ENCODE measurements at places on chromosomes 7 and 10.

GRCh38 chr10:66222462-66223046 is 703.3 kb upstream of the LRRTM3 start:
- DNase-seq: no peak

DNA sequence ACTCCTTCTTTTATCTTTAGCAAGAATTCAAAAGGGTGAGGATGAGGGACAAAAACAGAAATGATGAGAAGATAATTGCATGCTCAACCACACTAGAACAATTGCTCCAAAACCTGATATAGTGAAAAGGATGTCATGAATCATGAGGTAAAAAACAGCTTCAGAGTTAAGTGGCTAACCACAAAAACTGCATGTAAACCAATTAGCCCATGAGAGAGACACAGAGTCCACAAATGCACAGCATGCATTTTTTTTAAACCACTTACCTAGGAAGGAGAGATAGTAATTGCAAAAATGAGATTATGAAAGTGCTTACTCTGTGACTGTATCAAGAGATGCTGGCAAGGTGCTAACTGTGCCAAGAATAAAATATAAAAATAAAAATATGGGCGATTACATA is 132.9 kb downstream of the MBL2 start:
- DNase-seq: no peak

GRCh38 chr7:28151965-28152364 is 28.6 kb downstream of the JAZF1 start:
- no peak for DNase-seq

- no peak for DNase-seq
Measured at GRCh38 chr7:548401-548800, 28.8 kb upstream of the PDGFA start.

DNA sequence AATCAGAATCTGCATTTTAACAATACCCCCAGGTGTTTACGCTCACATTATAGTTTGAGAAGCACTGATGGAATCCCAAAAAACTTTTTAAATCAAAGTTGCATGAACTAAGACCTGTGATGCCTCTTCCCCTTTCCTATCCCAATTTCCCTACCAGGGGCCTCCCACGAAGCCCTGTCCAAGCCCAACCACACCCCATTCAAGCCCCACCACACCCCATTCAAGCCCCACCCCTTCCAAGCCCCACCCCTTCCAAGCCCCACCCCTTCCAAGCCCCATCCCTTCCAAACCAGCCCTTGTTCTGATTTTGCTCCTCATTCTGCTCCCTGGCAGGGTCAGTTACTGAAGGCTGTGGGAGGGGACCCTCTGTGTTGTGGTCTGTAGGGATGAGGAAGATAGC is 9.8 kb upstream of the AQP1 start:
- DNase-seq: no peak

GRCh38 chr10:94383530-94383929 is 18.8 kb upstream of the TBC1D12 start:
- no peak for DNase-seq

DNA sequence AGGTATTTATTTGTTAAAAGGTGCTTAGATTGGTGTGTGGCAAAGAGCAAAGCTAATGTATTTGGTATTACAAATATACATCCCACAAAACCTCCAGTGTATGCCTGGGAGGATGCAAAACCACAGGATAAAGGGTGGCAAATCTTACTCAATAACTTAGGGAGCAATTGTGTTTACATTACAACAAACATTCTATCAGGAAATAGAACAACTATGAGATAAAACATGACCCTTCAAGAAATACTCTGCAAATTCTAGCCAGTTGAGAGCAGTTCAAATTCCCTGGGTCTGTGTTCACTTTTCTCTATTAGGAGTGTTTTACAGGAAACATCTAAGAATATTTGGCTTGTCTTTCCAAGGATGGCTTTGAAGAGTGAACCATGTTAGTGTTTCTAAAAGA is 64.9 kb downstream of the CUL1 start:
- no peak for DNase-seq

GRCh38 chr7:81298951-81299666 is 380.3 kb upstream of the SEMA3C start:
- no peak for DNase-seq

GRCh38 chr10:42859256-42859655 is 76.7 kb downstream of the BMS1 start:
- DNase-seq: no peak

DNA sequence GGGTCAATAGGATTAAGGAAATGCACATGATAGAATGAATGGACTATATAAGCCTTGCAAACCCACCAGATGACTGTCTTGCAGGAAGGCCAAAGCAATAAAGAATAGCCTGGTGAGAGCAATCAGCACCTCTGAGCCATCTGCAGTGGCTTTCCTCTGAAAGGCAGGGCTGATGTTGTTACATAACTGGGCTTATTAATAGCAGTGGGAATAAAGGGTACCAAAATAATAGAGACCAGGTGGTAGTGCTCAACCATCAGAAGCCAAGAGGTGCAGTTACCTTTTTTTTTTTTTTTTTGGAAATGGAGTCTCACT is 16.8 kb upstream of the VPS26A start:
- DNase-seq: no peak

- no peak for DNase-seq
Measured at GRCh38 chr10:59779756-59780533, 26.7 kb upstream of the MRLN start.

- no peak for DNase-seq
Measured at GRCh38 chr10:69477968-69478597, 26.8 kb downstream of the TSPAN15 start.

- DNase-seq: no peak
Measured at GRCh38 chr10:124626759-124627380, 117.3 kb downstream of the FAM53B start.

DNA sequence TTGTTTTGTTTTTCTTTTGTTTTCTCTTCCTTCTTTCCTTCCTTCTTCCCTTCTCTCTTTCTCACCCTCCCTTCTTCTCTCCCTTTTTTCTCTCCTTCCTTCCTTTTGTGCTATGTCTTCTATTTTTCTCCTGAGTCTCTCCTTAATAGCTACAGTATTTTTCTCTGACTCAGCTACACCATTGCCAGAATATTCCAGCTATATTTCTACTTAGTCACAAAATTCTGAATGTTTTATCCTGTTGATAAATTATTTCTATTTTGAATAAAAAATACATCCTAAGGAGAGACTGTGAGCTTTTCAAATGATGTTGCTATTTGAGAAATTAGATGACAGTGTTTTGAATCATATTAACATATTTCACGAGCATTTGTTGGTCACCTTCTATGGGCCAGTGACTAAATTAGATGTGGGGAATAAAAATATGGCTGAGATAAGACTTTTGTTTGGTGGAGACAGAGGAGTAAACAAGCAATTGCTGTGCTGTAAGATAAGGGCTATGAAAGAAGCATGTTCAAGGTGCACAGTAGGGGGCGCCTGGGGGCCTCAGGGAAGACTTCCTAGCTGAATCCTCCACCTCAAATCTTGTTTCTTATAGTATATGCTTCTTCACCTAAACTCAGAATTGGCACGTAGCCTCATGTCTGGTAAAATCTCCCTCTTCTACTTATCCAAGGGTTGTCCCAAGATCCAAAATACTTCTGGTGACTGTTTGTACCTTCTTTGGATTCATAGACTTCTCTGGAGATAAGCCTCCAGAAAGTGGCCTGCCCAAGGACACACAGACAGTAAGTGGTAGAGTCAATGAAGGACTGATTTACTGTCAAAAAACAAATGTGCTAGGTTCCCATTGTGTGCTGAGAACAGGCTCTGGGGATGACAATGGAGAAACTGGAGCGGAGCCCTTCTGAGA is 115.5 kb upstream of the CREB5 start:
- no peak for DNase-seq

DNA sequence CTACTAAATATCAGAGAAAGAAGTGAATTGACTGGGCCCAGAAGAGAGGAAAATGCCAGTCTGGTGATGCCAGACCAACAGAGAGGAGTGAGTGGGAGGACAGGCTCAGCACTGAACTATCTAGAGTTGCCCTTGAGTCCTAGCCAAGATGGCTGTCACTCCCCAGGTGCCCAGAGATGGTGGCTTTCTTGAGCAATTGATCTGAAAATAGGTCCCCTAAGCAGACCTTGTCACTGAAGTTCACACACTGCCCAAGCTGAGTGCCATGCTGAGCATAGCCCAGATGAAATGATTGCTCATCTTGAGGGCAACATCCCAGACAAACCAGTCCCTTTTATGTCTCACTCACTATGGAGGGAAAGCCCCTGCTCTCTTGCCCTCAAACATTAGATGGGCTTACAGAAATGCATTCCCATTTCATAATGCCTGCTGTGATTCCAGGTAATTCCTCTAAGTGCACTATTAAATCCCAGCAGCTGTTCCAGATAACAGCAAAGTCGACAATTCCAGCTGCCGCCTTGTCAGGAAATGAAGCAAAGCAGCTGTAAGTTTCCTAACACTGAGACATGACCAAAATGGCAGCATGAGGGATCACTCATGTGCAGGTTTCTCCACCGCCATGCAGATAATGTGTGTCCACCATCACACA is 329.4 kb downstream of the KCNMA1 start:
- DNase-seq: no peak

GRCh38 chr10:61627266-61627665 is 35.5 kb upstream of the CABCOCO1 start:
- DNase-seq: no peak

DNA sequence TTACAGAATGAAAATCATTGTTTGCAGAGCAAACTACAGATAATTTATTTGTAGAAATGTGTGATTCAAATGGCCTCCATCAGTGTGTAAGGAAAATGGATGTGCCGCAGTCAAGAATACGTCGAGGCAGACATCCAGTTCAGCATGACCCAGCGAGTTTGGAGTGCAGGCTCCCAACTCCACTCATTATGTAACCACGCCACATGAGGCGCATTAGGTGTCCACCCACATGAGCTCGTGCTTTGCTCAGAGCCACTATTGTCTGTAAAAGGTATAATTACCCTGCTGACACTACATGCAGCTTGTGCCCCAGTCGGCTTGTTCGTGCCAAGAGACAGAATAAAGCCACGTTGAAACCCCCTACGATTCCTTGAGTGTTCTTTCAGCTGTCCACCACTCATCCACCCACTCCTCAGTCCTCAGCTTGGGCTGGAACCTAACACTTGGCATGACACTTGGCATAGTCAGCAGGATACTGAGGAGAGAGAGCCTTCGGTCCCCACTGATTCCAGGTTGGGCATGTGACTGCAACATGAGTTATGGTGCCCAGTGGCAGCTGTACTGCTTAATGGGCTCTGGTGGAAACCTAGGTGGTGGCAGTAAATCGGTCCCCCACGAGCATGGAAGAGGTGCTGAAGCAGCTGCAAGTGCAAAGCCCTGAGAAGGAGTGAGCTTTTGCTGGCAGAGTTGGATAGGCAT is 102.7 kb downstream of the BICC1 start:
- no peak for DNase-seq

DNA sequence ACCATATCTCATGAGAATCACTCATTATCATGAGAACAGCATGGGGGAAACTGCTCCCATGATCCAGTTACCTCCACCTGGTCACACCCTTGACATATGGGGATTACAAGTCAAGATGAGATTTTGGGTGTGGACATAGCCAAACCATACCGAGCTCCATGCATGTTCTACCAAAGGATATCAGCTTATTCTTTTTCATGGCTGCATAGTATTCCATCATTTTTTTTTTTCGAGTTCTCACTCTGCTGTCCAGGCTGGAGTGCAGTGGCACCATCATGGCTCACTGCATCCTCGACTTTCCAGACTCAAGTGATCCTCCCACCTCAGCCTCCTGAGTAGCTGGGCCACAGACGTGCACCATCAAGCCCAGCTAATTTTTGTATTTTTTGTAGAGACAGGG is 668.3 kb downstream of the GATA3 start:
- DNase-seq: no peak

GRCh38 chr7:139725077-139725476 is 52.7 kb downstream of the HIPK2 start:
- DNase-seq: no peak

DNA sequence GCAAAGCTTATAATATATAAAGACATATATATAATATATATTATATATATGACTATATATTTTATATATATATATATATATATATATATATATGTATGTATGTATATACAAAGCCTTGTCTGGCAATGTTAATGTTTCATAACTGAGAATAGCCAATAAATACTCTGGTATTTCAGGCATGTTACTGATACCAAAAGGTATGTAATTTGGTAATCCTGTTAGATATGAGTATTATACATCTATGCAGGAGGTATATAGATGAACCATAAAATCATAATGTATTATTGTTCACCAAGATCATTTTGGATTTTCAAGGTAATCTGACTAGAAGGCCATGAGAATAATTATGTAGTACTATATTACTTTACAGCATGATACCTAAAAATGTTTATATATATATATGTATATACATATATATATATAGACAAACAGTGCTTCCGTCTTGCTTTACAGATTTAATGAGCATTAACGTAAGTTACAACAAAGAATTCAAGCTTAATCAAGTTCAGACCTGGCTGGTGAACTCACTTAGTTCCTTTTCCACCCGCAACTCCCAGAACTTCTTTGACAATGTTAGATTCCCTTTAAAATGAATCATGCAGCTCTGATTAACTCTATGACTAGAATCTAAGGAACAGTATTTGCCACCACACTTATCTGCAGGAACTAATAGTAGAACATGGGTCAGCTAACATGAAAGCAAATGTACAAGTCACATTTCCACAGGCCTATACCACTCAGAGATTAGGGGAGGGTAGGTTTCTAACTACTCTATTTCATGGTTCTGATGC is 82.7 kb downstream of the SLC25A13 start:
- DNase-seq: no peak

DNA sequence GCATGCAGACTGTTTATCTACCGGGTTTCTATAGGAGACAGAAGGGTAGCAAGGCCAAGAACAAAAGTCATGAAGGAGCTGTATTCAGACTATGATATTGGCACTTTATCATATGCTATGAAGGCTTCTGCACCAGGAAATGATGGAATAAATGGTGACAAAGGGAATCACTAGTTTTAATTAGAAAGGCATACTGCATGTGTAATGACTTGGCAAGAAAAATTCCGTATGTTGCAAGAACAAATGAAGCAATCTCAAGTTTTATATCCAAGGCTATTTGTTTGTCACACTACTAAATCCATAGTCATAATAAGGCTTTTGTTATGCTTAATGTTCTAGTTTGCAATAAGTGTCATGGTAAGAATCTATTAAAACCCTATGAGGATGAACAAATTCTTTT is 230.9 kb downstream of the ZEB1 start:
- no peak for DNase-seq

DNA sequence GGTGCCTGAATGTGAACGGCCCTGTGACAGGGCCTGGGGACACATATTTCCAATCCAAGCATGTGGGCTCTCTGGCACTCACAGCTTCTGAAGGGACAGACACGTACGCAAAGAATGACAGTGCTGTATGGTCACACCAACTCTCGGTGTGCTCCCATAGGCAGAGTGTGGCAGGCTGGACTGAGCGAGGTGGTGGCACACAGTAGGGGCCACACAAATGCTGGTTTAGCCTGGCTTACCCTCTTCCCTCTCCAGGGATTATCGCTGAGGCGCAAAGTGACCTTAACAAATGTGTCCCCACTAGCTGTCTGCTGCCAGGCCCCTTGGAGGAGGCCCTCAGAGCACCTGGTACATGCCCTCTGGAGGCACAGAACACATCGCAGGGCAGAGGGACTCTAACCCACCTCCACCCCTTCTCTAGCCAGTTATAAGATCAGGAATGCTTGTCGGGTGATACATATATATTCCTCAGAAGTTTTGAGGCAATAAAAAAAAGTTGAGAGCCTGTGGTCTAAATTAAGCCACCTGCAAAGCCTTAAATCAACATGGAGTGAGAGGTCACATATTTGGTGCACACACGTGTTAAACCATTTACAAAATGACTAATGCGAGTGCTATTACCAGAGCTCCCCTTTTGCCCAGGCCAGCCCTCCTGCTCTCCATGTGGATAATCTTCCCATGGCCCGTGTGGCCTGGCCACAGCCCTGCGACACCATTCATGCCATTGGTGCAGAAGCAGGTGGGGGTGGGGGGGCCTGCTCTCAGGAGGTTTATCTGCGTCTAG is 262.8 kb upstream of the GRB10 start:
- no peak for DNase-seq
